Stimulated activated CD8-positive, alpha-beta memory T cell treated with anti-CD3 and anti-CD28 coated beads, Interleukin-7, amount 100 ng/mL, for 1 hour (primary cell): ENCODE measurements at places on chromosomes 3 and 15.

DNA sequence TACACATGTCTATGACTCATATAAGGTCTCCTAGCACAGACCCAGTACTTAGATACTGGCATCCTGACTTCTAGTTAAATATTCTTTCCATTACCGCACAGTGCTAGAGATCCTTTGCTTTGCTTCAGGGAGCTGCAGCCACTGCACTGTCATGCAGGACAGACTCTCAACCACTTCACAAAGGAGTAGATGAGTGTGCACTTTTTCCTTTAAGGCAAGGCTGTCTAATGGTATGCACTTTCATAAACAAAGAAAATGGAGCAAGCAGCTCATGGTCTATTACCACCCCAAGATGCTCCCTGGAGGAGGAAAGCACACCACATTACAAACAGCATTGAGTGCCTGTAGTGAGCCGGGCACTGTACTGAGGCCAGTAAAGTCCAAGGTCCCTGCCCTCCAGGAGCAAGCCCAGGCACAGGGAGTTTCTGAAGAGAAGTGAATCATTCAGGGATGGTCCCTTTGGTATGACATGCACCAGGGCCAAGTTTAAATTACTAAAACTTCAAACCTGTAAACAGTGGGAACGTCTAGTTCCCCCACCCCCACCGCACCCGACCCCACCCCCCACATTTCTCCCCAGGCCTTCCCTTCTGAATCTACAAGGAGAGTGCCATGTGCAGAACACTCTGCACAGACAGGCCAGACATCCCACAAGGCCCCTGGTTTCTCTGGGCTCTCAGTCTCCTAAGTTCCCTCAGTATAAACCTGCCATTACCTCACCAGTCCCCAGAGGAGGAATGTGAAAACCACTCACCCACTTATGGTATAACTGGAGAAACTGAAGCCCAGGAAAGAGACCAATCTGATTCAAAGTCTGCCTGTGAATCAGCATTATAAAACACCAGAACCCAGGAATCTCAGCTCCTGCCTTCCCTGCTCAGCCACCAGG, 107.8 kb upstream of the BCL6 start:
- DNase-seq: no peak

- DNase-seq: no peak
Measured at GRCh38 chr3:10192953-10193691, 28.4 kb downstream of the IRAK2 start.

DNA sequence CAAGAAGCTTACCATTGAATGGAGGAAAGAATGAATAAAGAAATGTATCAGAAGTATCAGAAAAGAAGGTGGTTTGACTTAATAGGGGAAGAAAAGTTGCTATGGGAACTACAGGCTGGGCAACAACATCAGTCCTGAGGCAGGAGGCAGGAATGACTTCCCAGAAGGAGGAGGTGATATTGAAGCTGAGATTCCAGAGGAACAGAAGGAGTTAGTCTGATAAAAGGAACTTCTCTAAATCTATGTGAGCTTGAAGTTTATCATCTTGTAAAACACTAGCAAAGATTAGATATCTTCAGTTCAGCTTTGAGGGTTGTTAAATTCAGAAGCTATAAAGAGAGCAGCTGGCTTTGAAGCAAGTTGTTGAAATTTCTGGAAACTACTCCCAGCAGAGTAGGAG, 213.3 kb upstream of the THRB start:
- no peak for DNase-seq

GRCh38 chr15:48868536-48868935, 9.4 kb upstream of the EID1 start:
- no peak for DNase-seq

DNA sequence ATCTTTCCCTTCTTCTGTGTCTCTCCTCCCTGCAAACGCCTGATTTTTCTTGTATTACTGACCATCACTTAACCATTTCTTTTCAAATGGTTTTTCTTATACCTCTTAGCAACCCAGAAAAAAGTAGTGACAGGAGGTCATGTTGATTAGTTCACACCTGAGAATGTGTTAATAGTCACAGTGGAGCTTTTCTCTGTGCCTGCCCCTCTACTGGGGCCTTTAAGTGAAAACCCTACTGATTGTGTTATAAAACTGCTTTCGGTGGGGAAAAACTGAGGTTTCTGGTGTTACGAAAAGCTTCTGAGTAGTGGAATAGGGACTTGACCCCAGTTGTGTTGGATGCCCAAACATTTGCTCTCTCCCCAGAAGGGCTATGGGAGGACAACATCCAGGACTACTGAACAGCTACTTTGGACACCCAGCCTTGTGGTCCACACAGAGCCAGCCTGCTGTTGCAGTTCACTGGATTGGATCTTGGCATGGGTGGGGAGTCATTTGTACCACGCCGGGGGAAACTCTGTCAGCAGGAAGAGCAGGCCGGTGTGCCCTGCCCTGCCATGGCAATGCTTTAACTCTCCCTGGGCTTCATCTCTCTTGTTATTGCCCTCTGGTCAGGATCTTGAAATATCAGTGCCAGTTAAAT, 10.3 kb downstream of the GPR87 start:
- DNase-seq: no peak

GRCh38 chr3:19934098-19934566, at the start of gene EFHB:
TSS of gene EFHB (minus strand) at chr3:19934217. CDS start at chr3:19934018, 199 bp downstream.
- no peak for DNase-seq

- no peak for DNase-seq
Measured at GRCh38 chr15:89904519-89904918, 8.2 kb downstream of the ARPIN start.

- DNase-seq: no peak
Measured at GRCh38 chr15:69118089-69118488, 42.3 kb upstream of the GLCE start.

DNA sequence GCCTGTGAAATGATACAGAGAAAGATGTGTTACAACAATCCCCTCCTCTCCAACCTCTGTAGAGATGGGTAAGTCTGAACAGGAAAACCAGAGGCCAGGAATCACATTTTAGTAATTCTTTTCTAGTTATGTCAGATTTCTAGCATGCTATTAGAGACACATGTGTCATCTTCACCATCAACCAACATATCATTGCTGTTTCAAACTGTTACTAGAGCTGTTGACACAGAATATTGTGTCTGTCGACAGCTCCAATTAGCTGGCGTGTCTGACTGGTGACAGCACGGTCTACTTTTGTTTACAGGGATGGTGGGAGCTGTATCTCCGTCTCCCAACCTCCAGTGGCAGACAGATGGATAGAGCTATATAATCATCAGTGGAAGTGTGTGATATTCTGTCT, 393.2 kb downstream of the SOX2 start:
- DNase-seq: no peak

- no peak for DNase-seq
Measured at GRCh38 chr3:24310887-24311286, 183.8 kb downstream of the THRB start.

- no peak for DNase-seq
Measured at GRCh38 chr3:145191543-145191942, 969.4 kb downstream of the PLOD2 start.

GRCh38 chr3:180871901-180872300, 40.6 kb upstream of the FXR1 start:
- DNase-seq: no peak

GRCh38 chr3:71026634-71027578, 556.6 kb downstream of the FOXP1 start:
- no peak for DNase-seq

DNA sequence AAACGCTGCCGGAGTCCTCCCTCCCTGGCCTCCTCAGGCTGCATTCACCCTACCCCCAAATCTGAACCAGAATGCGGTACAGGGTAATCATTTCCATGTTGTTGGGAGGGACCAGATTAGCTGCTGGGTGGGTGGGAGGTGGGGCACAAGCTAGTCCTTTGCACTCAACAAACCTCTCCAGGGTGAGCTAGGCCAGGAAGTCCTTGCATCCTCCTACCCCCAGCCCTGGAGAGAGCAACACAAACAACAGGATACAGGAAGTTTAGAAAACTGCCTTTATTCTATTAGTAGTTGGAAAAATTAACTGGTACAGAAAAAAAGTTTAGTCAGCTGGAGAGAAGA, 702 bp upstream of the GPX1 start:
- no peak for DNase-seq

- no peak for DNase-seq
Measured at GRCh38 chr3:126408099-126408498, 13.4 kb downstream of the CFAP100 start.

DNA sequence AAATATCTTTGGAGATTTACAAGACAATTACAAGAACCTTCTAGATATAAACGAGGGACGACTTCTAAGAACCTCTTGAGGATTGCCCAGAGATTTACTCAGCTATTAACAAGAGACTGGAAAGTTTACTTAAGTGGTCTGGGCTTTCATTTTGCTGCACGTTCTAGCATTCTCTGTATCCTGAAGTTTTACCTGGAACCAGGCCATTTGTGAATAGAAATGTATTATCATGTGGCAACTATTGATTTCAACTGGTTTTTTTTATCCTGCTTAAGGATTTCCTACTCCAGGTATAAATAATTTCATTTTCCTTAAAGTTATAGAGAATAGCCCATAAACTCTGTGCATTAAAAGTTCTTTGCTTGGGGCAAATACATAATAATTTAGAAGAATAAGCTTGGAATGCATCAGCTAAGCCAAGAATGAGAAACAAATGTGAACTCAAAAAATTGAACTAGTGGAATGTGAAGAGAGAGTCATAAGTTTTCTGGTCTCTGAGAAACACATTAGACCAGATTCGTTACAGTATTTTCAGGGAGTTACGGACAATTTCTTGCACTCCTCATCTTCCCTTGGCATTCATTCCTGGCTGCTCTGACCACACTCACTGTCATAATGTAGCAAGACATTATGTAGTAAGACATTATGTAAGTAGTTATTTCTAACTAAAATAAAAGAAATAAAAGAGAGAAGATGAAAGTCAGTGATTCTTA, 1.3 kb downstream of the AQP9 start:
- no peak for DNase-seq

DNA sequence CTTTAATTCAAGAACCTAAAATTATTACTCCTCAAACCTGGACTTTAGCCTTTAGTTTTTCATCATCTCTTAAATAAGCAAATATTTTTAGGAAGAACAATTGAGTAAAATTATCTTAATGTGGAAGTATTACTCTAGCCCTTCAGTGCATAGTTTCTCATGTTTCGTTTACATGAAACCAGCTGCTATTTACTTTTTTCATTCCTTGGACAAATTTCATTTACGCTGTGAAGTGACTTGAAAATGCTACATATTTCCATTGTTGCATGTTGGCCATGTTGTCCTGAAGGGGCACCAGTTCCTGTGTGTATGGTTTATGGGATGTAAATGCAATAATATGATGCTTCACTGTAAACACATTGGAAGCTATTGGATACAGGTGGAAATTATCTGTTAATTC, 49.9 kb downstream of the SLC25A26 start:
- no peak for DNase-seq

GRCh38 chr3:133945381-133946095, 49.9 kb upstream of the RAB6B start:
- DNase-seq: no peak

GRCh38 chr3:114336122-114336697, 42.4 kb downstream of the TIGIT start:
- no peak for DNase-seq

DNA sequence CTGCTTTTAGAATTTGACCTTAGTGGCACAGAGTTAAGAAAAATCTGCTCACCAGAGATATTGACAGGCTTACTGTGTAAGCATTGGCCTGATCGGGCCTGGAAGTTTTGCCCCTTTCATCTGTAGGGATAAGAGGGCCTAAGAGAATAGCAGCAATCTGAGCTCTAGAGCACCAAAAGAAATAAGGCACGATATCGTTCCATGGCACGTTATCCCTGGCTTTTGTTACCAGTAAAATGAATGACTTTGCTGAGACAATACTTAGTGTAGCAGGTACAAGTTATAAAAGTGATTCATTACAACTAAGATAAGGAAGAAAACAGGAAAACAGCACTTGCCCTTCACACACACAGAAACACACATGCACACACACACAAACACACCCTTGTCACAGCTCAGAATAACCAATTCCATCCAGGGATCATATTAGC, 5.0 kb downstream of the THBS1 start:
- DNase-seq: no peak

- peak; percentile 13 for DNase-seq
Measured at GRCh38 chr3:14791343-14791945, 27.3 kb upstream of the FGD5 start.

DNA sequence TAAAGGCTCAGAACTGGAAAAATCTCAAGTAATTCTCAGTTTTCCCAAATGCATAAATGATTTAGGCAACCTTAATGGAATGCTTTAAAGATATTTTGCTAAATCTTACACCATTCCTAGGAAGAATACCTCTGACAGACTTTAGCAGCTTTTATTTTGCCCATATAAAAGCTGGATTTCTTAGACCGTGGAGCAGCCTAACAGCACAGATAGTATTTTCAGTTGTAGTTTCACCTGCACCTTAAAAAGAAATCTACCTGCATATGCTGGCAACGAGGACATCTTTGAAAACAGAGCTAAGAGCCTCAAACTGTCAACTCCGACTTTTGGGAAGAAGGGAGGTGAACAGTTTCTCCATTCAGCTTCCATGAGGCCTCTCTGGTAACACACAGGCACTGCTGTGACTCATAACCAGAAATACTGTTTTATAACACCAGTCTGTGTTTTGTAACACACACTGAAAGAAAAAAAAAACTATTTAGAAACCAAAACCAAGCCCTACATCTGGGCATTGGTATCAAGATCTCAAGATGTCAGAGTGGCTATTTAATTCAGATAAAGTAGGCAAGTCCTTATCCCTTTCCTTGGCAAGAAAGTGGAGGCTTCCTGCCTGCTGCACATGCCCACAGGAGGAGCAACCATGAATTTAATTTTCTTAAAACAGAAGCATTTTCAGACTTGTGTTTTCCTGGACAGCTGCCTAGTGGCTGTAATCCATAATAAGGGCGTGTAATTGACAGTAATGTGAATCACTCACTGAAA, 181.5 kb upstream of the ICE2 start:
- no peak for DNase-seq

DNA sequence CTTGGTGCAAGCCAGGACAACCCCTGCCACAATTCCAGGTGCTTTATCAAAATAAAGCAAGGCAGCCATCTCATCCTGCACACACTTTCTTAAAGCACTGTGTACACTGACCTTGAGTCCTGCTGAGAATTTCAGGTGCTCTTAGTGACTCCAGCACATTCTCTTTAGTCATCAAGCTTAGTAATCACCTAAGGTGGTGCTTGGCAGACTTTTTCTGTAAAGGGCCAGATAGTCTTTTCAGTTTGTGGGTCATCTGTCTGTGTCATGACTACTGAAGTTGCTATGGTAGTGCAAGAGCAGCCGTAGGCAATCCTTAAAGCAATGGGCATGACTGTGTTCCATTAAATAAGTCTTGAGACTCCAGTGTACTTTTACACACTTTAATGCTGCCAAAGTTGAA, 36.4 kb downstream of the RIOX2 start:
- no peak for DNase-seq
